ENCODE measurements at places on chromosomes 2 and 18.

DNA sequence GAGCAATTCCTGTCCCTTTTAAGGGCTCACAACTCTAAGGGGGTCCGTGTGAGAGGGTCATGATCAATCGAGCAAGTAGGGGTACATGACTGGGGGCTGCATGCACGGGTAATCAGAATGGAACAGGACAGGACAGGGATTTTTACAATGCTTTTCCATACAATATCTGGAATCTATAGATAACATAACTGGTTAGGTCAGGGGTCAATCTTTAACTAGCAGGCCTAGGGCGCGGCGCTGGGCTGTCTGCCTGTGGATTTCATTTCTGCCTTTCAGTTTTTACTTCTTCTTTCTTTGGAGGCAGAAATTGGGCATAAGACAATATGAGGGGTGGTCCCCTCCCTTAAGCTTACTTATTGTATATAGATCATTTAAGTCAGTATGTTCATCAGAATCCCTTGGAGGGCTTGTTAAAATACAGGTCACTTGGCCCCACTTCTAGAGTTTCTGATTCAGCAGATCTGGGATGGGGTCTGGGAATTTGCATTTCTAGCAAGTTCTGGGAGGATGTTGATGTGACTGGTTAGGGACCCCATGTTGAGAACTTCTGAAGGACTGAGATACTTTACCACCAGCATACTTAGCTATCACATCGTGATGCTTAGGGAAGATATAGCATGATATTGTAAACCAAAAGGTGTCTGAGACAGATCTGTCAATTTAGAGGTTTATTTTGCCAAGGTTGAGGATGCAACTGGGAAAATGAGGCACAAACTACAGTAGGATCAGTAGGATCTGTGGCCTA is 2.8 kb upstream of the INPP4A start:
- DNase-seq = no peak

DNA sequence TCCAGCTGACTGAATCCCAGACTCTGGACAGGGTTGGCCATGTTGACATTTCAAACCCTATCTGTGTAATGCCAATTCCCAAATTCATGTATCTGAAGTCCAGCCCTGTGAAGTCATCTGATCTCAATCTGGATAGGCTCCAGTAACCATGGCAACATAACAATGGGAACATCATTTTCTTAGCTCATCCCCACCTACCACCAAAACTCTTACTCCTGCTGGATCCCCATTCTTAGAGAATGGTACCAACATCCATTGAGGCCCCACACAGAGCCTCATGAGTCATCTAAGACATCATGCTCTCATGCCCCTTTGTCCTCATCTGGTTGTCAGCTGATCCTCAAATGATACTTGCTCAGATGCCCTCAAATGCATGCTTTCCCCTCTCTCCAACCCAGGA is 58.9 kb upstream of the TEX51 start:
- DNase-seq = no peak

GRCh38 chr2:65969161-65969560 is 465.8 kb upstream of the MEIS1 start:
- no peak for DNase-seq

DNA sequence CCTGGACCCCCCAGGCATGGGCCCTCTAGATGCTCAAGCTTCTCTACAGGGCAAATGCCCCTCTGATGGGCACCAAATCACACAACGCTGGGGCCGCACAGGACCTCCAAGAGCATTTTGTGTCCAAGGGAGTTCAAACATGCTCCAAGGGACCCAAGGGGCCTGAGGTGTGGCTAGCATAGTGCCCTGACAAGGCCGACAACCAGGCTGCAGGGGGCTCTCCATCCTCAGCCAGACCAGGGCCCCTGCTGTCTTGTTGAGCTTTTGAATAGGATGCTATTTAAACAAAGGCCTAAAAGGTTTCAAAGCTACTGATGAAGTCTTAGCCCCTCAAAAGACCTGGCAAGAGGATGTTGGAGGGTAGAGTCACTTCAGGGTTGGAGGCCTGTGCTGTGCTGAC is 33.1 kb downstream of the EN1 start:
- no peak for DNase-seq

DNA sequence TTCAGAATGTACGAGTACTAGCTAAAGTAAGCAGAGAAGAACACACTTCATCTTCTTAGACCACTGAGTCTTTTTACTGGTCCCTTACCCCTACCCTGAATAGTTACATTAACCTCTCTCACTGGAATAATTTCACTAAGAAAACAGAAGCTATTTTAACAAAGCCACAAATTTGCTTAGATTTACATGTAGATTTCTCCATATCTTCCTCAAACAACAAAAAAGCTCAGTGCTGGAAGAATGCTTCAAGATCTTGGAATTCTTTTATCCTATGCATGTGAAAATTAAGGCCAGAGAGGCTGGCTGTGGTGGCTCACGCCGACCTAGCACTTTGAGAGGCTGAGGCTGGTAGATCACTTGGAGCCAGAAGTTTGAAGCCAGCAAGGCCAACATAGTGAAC is 35.2 kb downstream of the MOGAT1 start:
- DNase-seq = no peak

GRCh38 chr2:53111004-53111403 is 656.6 kb upstream of the CHAC2 start:
- DNase-seq = no peak

- DNase-seq = no peak
Observed at GRCh38 chr2:72330652-72331051, 183.0 kb upstream of the CYP26B1 start.

GRCh38 chr18:44887227-44887631 is 206.5 kb downstream of the SETBP1 start:
- no peak for DNase-seq

GRCh38 chr2:35522450-35522849 is 833.1 kb upstream of the CRIM1 start:
- no peak for DNase-seq

GRCh38 chr2:69143748-69144360 is 130.9 kb downstream of the ANTXR1 start:
- DNase-seq = no peak

- DNase-seq = no peak
Observed at GRCh38 chr2:120731175-120731574, 4.5 kb upstream of the GLI2 start.

DNA sequence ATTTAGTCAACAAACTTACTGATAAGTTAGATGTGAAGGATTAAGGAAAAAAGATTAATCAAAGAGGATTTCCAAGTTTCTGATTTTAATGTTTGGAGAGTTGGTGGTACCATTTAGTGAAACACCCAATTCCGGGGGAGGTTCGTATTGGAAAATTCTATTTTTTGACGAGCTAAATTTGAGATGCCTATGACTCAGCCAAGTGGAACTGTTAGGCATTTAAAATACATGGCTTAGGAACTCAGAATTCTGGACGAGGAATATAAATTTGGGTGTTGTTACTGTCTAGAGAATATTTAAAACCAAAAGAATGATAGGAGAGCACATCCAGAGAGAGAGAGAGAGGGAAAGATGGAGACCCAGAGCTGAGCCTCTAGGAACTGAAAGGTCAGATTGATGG is 103.6 kb downstream of the TMX3 start:
- DNase-seq = no peak

DNA sequence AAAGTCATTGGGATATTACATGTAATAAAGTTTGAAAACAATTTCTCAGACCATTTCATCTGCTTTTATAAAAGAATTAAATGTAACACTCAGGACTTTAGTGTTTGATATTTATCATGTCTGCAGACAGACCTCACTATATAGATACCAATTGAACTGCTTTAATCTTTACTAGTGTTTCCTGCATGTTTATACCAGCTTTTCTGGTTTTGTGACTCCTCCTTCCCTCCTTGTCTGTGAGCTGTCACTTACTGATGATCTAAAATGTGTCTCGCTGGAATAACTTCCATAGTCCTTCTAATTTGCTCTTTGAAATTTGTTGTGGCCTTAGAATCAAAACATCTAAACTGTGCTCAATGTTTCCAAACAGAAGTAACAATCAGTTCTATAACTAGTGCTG is 71.3 kb upstream of the TWSG1 start:
- no peak for DNase-seq

DNA sequence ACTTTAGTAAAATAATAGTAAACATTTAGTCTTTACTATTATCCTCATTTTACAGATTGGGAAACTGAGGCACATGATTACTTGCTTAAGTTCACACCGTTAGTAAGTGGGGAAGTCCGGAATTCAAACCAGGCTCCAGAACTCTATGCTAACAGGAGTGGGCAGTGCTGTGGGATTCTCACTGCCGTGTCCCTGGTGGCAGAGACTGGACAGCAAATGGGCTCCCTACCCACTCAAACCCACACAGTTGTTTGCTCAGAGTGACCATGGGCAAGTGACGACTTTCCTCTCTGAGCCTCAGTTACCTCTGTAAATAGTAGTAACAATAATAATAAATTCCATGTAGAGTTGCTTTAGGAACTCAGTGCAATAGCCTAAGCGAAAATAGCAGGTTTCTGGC is 24.0 kb downstream of the MAIP1 start:
- DNase-seq = no peak

DNA sequence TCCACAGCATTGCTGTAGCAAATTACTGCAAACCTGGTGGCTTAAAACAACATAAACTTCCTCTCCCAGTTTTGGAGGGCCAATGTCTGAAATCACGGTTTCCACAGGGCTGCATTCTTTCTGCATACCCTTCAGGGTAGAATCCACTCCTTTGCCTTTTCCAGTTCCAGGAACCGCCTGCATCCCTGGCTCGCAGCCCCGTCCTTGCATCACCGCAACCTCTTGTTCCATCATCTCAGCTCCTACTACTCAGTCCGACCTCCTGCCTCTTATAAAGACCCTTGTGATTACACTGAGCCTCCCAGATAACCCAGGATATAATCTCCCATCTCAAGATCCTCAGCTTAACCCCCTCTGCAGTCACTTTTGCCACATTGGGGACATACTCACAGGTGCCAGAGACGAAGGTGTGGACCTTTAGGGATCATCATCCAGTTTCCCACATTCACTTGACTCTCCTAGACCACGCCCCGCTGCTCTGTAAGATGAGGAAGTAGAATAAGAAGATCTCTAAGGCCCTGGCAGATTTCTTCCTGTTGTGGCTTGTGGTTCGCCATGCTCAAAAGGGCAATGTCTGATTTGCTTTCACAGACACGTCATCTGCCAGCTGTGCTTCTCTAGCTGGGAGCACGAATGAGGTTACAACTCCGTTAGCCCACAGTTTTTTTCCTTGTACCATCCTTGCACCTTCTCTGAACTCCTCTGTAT is 103.6 kb upstream of the AGAP1 start:
- DNase-seq = peak; percentile 72

DNA sequence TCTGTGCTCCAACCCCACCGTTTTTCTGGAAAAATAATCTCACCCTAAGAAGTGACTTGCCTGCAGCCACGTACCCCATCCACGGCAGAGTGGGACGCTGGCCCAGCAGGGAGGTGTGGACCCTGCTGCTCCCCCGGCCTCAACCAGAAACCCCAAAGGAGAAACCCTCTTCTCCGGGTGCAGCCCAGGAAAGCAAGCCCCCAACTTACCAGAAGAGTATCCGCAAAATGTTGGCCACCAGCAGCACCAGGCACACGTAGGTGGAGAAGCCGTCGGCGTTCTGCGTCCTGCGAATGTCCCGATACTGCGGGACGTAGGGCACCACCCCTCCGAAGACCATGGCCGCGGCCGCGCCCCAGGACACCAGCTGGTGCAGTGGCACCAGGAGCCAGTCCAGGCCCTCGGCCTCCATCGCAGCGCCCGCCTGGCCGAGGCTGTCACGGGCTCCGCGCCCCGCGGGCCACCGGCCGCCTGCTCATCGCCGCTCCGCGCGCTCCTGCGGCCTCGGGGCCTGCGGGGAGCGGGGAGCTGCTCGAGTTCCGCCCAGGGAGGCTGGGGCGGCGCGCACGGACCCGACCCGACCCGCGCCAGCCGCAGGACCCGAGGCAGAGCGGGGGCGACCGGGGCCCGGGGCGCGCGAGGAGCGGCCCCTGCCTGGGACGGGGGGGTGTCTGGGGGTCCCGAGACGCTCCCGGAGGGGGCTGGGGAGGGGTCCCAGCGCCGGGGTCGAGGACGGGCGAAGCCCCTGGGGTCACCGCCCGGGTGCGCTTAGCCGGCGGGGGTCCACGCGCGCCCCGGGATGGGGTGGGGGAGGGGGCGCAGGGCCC is 725 bp downstream of the SLC66A2 start:
- no peak for DNase-seq

DNA sequence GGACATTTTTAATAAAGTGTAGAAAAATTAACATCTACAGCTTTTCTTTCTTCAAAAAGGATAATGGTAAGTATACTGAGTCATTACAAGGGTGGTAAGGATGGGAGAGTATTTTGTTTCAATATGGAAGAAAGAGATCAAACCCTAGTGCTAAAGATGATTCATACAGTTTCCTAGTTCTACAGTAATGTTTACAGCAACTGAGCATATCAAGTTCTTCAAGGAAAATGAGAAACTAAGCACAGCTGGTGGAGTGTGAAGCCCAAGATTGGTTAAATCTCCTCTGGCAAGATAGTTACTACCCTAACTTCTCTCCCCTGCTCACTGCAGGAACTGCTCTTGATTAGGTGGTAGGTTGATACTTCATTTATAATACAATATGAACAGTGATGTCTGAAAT is 467.5 kb downstream of the XIRP2 start:
- no peak for DNase-seq

DNA sequence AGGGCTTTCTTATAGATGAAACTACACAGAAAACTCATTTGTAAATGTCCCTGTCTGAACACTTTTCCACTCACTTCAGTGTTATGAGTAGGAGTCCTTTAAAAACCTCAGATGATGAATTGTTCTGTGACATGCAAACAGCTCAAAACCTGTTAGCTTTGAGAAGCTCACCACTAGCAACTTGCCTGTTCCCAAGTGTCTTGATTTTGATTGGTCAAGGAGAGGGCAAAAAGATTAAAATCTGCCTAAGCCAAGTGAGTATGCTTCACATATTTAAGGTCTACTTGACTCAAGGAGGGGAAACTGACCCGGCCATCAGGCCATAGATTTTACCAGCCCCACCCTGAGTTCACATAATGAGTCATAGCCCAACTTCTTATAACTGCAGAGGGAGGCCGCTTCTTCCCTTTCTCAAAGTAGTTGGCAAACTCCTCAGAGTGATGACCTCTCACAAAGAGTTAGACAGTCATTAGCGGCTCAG is 45.2 kb upstream of the MEIS1 start:
- no peak for DNase-seq

DNA sequence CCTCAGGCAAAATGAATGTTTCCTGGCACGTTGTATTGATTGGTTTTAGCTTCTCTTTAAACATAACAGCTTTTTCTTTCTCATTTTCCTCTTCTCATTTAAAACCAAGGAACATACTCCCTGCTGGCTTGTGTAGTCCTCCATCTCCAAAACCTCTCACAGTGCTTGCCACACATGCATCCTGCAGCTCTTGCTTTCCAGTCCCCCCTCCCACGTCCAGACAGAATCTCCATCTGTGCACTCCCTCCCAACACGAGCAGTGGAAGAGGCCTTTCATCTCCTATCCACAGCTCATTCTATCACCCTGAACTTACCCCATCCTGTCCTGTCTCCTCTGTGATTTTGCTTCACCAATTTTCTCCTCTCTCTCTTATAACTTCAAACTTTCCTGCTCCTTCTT is 99.6 kb upstream of the THSD7B start:
- DNase-seq = no peak

- DNase-seq = no peak
Observed at GRCh38 chr2:220348206-220348605, 720.8 kb downstream of the SLC4A3 start.

Measured in GF-D8 (cell line).